Heart left ventricle (tissue), 16 donors: ENCODE measurements at places on chromosomes 11 and 22. TPM values are rescaled to one million over a fixed set of nuclear protein-coding genes. Genes with fewer than 3 reads are reported as not detected.

The NAALAD2 gene
- 0.16 TPM for total RNA-seq

The PTS gene
- total RNA-seq: 29.9 TPM

- no peak for DNase-seq
These were observed 16.1 kb downstream of the SELENOO start for GRCh38 chr22:50216684-50217520.

- DNase-seq: no peak
These were observed 121.2 kb downstream of the PDE3B start for GRCh38 chr11:14764579-14765527.

DNA sequence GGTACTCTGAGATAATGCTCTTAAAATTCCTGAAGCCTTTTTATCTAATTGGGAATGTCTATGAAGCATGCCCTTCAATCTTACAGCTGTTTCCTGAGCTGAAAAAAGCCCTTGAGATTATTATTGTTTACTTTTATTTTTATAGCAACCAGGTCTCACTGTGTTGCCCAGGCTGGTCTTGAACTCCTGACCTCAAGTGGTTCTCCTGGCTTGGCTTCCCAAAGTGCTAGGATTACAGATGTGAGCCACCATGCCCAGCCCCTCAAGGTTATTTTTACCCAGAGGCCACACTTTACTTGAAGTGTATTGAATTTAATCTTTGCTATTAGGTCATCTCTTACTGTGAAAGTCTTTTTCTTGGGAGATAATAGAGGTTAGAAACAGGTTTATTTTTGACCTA lies 7.0 kb upstream of the SWAP70 start:
- no peak for DNase-seq

DNA sequence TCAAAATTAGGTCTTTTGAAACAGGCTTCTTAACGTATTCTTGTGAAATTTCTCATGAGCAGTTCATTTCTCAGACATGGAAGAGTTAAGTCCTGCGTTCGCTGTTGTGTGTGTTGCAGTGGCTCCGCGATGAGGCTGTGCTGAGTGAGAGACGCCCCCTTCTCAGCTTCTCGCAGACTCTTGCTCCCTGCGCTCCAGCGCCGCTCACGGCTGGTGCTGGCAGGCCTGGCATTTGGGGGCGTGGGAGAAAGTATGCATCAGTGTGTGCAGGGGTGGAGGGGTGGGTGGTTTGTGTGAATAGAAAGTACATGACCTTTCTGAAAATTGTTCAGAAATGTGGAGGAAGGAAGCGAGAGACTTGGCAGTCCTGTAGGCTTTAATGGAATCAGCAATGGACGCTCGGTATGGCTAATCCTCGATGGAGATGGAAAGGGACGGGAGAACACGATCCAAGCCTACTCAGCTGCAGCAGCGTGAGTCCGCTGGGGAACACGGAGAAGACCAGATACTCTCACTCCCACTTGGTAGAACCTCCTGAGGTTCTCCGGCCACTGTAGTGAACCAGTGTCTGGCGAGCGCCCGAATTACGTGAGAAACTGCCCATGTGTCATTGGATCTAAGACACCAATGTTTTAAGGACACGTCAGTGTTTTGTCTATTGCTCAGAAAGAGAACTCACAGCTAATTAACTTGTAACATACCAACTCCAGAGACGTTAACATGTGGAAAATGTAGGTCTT lies 5.9 kb downstream of the TAB1 start:
- DNase-seq: no peak

- DNase-seq: peak; percentile 90
These were observed 289.2 kb downstream of the MN1 start for GRCh38 chr22:27512283-27512761.
